NK-92 treated with Interleukin-12 subunit alpha and Interleukin-12 subunit beta, amount 100 ng/mL, for 24 hours (cell line): ENCODE measurements at places on chromosomes 2 and 18.

- DNase-seq = no peak
These were observed 161.4 kb upstream of the CDH2 start for GRCh38 chr18:28338316-28338715.

DNA sequence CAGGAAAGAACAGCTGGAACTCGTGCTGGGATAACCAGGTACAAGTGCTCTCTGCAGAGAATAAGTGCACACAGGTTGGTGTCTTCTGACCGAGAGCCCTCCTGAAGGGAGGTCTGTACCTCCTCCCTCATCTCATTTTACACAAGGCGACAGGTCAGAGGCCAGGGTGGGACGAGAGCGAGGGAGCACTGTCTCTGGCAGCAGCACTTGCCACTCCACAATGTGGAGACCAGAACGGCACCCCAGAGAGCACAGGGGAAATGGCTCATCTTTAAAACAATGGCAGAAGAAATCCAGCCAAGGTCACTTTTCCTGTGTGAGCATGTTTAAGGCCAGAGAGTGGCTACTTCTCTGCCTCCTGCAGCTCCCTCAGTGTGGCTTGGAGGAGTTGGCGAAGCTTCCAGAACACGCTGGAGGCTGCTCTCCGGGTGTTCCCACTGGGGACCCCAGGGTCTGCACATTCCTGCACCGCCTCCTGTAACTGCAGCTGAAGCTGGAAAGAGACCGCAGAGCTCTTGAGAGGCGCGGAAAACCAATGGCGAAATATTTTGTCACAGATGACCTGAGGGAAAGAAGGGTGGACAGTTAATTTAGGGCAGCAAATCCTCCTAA, 20.8 kb downstream of the DIPK1C start:
- no peak for DNase-seq

GRCh38 chr18:63186520-63187222, 132.9 kb downstream of the BCL2 start:
- no peak for DNase-seq

GRCh38 chr18:12751503-12751884, 48.7 kb downstream of the PSMG2 start:
- no peak for DNase-seq

DNA sequence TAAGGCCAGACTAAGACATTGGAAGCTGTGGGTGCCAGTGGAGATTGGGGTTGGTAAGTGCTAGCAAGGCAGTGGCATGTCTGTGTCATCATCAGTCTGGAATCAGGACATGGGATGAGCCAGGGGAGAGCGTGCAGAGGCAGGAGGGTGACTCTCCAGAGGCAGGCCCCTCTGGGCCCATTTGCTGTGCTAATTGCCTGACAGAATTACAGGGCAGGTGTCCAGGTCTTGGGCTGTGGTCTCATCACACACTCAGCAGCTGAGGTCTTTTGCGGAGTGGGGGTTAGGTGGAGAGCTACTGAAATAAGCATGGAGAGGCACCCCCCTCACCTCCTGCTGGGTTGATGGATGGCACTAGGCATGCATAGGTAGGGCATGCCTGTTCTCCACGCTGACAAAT, 57.4 kb downstream of the CELF4 start:
- no peak for DNase-seq

DNA sequence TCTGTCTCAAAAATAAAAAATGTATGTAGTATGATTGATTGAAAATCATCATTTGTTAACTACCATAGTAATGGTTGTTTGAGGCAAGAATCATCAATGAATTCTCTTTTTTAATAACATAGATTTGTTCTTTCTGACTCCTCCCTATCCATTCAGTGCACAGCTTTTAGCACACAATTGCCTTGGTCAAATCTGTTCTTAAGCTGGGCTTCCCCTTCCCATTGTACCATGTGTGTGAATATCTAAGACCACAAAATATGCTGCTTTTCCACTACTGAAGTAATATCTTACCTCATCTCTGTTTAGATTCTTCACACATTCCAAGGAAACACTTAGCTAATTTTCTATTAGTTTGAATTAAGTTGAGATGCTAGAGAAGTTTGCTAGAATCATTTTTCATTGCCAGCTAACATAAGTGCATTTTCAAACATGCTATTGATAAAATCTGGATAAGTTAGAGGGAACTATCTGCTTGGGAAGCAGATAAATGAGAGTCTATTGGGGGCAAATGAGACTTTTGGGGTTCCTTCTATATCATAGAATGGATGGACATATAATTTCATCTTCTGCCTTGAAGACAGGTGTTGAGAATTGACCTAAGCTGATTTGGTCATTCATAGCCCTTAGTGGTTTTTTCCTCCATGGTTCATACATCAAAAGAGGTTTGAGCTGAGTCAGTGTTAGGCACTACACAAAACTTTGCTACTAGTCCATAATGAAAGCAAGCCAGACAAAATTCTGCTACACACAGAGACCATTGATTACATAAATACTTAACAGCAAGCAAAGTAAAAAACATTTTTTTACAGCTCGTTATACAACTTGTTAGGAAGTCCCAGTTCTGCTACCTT, 231.9 kb downstream of the PLCL1 start:
- no peak for DNase-seq

DNA sequence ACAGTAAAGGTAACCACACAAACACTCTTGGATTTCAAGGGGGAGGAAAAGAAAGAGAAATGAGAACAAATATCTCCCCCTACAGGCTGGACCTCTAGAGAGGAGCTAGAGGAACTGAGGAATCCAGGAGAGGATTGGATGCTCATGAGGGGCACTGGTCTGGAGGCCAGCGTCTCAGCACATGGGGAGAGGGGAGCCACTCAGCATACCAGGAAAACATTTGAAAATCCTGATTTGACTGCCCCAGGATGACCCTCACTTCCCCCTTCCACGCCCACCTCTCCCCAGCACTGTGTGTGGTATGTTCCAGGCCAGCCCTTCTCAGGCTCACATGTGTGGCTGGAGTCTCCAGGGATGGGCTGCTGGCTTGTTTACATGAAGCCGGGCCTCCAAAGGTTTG, 396.8 kb upstream of the ID2 start:
- no peak for DNase-seq

- no peak for DNase-seq
These were observed 97.7 kb downstream of the HNMT start for GRCh38 chr2:138061961-138062360.

DNA sequence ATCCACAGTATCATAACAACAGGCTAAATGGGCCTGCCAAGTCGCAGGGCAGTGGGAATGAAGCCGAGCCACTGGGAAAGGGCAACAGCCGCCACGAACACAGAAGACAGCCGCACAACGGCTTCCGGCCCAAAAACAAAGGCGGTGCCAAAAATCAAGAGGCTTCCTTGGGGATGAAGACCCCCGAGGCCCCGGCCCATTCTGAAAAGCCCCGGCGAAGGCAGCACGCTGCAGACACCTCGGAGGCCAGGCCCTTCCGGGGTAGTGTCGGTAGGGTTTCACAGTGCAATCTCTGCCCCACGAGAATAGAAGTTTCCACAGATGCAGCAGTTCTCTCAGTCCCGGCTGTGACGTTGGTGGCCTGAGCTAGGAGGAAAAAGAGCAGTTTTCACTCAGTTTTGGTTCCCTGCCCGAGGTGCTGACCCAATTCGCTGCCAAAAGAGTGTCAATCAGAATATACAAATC, 32.2 kb downstream of the KCTD18 start:
- no peak for DNase-seq

DNA sequence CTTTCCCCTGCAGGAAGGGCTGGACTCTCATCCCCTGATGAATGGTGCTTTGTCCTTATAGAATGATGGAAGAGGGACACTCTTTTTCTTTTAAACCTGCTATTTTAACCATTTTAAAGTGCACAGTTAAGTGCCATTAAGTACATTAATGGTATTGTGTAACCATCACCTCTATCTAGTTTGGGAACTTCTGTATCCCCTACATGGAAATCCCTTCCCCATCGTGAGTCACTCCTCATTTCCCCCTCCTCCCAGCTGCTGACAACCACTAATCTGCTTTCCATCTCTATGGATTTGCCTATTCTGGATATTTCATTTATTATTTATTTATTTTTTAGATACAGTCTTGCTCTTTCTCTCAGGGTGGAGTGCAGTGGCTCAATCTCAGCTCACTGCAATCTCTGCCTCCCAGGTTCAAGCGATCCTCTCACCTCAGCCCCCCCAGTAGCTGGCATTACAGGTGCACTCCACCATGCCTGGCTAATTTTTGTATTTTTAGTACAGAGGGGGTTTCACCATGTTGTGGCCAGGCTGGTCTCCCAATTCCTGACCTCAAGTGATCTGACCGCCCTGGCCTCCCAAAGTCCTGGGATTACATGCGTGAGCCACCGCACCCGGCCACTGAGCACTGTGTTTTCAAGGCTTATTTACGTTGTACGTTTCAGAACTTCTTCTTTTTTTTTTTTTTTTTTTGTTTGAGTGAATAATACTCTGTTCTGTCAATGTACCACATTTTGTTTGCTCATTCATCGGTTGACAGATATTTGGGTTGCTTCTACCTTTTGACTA, 15.8 kb downstream of the DGKD start:
- no peak for DNase-seq

- no peak for DNase-seq
These were observed 67.2 kb upstream of the MFF start for GRCh38 chr2:227257820-227258219.

DNA sequence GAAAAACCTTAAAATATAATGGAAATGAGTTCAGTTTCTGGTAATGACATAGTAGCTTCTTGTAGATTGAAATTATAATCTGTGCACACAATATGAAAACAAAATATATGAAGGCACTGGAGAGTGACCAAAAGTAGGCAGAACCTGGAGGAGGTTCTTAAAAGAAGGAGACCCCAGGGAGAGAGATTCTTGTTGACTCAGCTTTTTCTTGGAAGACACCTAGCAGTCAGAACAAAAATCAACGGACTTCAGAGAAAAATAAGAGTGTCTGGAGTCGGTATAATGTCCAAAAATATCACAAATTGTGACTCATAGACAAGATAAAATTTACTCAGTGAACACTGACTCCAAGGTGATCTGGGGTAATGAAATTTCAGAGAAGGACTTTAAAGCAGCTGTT, 286.5 kb downstream of the CCDC178 start:
- DNase-seq = no peak

DNA sequence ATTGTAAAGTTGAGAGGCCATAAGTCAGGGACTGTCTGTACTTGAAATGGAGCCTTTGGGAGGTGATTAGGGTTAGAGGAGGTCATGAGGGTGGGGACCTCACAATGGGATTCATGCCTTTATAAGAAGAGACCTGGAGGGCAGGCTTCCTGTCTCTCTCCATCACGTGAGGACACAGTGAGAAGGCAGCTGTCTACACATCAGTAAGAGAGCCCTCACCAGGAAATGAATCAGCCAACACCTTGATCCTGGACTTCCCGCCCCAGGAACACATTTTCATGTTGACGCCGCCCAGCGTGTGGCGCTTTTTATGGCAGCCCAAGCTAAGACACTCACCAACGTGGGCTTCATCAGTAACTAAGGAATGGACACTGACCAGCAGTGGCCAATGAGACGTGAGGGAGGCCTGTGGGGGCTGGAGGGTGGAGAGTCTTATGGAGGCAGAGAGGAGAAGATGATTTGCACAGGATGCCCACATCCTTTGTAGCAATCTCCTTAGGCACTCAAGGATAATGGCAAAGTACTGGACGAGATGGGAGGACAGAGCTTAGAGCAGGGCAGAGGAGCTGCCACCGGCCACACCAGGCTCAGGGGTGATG, 162.7 kb downstream of the EIPR1 start:
- no peak for DNase-seq

DNA sequence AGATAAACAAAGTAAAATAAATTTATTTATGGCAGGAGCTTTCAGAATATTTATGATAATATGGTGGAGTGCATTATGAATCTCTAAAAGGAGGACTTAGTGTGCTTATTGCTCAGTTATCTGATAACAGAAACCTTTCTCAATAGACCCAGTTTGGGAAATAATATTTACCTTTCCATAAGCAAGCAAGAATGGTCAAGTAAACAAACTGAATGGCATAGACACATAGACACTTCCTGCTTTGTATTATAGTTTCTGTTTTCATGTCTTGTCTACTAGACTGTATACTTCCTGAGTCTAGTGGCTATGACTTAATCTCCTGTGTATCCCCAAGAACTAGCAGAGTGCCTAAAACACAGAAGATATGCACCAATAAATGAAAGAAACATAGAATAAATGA, 87.8 kb downstream of the UPP2 start:
- DNase-seq = no peak

GRCh38 chr2:6297238-6297637, 568.5 kb downstream of the CMPK2 start:
- DNase-seq = no peak

GRCh38 chr2:85503851-85504777, 34.9 kb upstream of the MAT2A start:
- DNase-seq = no peak

DNA sequence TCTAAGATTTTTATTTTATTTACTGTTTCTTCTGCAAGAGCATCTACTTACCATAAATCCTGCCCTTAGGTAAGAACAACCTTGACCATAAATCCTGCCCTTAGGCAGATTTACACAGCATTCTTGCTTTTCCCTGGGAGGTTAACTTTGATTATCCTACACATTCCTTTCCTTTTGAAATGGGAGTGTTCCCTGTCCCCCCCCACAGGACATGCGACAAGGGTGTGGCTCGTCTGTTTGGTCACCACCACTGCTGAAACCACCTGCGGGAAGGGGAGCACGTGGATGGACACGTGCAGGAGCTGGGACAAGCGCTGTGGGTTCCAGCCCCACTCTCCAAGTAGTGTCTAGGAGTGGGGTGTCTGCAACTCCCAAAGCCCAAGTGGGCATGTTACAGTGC, 239.3 kb upstream of the SP5 start:
- no peak for DNase-seq

- DNase-seq = no peak
These were observed 2.4 kb downstream of the CYP27C1 start for GRCh38 chr2:127217470-127218325.

DNA sequence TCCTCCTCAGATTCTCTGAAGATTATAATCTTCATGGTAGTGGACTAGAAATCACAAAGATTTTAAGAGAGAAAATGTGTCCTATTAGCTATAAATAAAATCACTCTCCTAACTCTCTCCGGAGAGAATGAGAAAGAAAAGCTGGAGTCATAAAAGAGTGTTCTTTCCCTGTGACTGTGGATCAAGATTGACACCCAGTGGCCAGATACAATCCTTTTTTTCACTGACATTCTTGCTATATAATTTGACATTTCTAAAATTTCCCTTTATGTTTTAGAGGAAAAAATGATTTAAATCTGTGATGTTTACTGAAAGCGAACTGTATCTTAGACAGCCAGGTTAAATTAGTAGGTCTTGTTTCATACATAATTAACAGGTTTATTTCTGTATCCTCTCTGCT, 35.4 kb upstream of the LRP2 start:
- no peak for DNase-seq

DNA sequence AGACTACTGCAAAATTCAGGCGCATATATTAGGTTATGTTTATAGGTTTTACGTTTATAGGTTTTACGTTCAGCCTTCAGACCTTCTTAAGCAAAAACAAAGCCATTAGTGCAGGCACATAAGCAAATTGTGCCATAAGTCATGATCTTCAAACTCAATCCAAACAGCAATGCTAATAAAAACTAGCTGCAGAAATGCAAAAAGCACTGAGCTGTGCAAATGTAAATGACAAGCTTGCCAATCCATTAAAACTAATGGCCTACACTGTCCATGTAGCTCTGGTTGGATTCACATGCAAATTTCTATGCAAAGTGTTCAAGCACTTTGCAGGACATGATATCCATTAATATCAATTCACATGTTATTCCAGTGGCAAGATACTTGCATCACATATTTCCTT, 50.9 kb downstream of the LRPPRC start:
- no peak for DNase-seq

- DNase-seq = no peak
These were observed 31.8 kb upstream of the MTCL1 start for GRCh38 chr18:8673256-8674209.
